ENCODE measurements at places on chromosomes 5 and 9.

DNA sequence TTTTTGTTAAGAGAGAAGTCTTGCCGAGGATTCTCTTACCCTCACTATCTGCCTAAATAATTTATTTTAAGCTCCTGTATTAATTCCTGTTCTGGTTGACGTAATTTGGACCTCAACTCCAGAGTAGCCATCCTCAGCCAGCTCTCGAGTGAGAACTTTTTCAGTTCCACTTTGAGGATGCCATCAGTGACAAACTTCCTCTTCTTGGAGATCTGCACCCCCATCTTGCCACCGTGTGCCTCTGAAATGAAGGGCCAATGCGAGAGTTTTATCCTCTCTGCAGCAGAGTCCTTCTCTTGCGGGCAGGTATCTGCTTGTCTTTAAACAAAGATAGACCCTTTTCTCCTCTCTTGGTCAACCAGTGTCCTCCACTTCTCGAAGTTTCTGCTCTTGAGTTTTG, 19.5 kb upstream of the TMEM174 start:
- no peak for DNase-seq

DNA sequence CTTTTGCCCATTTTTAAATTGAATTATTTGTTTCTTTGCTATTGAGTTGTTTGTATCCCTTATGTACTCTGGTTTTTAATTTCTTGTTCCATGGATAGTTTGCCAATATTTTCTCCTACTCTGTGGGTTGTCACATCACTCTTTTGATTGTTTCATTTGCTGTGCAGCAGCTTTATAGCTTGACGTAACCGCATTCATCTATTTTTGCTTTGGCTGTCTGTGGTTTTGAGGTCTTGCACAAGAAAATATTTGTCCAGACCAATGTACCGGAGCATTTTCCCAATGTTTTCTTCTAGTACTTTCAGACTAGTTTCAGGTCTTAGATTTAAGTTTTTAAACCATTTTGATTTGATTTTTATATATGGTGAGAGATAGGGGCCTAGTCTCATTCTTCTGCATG, 36.2 kb upstream of the ZNF366 start:
- no peak for DNase-seq

DNA sequence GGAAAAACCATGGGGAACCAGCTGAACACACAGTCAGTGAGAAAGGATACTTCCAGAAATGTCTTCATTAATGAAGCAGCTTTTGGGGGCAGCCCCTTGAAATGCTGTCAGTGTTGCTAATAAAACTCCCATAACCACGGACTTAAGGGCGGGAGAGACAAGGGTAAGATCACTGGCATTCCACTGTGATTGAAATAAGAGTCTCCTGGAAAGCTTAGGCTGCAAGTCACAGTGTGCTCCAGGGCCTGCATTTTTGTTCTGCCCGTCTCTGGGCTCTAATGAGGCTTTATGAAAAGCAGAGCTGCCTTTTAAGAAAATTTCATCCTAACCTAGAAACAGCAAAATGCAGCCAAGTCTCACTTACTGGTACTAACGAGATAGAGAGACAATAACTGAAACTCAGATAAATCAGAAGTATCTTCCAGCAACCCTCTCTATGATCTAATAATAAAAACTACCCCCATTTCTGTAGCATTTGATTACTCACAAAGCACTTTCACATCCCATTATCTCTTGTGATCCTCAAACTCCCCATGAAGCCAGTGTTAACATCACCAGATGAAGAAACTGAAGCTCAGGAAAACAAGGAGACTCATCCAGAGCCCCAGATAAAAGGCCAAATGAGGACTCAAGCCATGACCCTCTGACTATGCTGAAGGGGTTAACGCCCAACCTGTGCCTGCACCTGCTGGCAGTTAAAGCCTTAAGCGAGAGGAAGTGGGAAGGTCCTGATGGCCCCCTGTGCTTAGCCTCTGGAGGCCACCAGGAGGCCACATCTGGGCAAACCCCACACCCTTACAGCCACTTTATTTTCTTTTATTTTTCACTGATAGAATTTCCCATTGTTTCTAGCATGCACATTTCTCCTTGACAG, 37.5 kb downstream of the SPOCK1 start:
- DNase-seq: no peak

- no peak for DNase-seq
Measured at GRCh38 chr9:95171001-95171400, 146.5 kb downstream of the FANCC start.

GRCh38 chr9:131529597-131530545, 1.2 kb downstream of the UCK1 start:
- no peak for DNase-seq

GRCh38 chr5:95770830-95771708, 39.9 kb downstream of the RHOBTB3 start:
- no peak for DNase-seq

DNA sequence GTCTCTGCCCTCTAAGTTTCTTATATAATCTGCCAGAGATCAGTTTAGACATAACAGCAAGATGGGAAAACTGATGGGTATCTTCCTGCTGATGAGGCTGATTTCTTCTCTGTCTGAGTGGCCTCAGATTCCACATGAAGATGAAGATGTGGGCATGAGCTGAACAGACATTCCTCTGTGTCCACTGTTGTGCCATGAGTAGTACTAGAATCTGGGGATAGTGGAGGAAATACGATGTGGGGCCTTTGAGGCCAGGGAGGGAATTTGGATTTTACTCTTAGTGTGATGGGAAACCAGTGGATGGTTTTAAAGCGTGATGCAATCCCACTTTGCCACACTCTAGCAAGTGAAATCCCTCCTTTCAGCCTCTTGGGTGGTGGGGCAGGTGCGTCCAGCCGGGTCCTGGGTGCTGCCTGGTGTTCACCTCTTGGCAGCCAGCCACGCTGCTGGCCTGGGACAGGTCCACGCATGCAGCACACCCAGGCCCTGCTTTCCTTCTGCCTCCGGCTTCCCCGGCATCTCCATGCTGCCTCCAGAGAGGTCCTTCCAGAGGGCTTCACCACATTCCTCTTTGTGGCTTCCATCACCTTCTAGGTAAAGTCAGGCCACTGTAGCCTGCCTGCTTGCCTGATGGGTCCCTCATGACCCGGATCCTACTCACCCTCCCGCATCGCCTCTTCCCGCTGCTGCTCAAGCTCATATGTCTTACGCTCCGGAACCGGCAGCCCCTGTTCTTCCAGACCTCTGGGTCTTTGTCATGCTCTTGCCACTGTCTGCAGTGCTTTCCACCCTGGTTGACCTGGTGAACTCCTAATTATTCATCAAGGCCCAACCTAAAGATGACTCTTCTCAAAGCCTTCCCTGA, 28.1 kb upstream of the SH3PXD2B start:
- no peak for DNase-seq

GRCh38 chr9:8096091-8096490, 296.5 kb upstream of the DMAC1 start:
- no peak for DNase-seq

- no peak for DNase-seq
Measured at GRCh38 chr5:77628840-77629508, 9.5 kb downstream of the OTP start.

GRCh38 chr5:119878712-119879111, 249.4 kb downstream of the FAM170A start:
- no peak for DNase-seq

DNA sequence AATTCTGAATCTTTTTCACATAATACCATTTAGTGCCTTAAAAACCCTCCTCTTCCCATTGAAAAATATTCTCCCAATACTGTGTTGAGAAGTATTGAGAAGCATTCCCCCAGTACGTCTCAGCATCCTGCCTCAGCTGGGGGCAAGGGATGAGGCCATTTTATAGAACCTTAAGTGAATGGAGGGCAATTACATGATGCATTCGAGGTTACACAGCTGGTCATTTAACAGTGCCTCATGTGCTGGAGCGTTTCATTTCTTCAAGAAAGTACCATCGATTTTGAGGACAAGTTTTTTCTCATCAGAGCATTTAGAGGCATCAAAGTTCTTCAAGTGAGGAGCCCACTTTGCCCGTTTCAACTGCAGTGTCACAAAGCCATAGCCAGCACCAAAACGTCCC, 135.6 kb downstream of the DOCK2 start:
- no peak for DNase-seq

- no peak for DNase-seq
Measured at GRCh38 chr9:78954286-78954685, 617.5 kb upstream of the TLE4 start.

DNA sequence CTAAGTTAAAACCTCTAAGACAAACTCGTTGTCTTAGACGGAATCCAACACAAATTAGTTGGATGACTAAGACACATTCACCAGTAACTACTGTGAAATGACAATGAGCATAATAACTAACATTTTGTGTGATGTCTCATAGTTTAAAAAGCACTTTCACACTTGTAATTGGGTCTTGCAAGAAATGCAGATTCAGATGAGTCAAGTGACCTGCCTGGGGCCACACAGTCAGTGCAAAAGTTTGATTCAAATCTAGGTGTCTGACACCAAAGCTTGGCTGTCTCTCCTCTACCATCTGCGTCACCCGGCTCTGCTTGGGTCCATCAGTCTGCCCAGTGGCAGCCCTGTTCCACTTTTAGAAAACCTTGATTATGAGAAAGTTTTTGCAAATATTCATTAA, 143.7 kb downstream of the TTLL11 start:
- no peak for DNase-seq

GRCh38 chr9:109441296-109441695, 56.8 kb downstream of the PTPN3 start:
- DNase-seq: no peak

- DNase-seq: no peak
Measured at GRCh38 chr5:54221135-54221534, 89.2 kb downstream of the ARL15 start.

- DNase-seq: no peak
Measured at GRCh38 chr9:126643945-126644527, 30.3 kb downstream of the LMX1B start.

DNA sequence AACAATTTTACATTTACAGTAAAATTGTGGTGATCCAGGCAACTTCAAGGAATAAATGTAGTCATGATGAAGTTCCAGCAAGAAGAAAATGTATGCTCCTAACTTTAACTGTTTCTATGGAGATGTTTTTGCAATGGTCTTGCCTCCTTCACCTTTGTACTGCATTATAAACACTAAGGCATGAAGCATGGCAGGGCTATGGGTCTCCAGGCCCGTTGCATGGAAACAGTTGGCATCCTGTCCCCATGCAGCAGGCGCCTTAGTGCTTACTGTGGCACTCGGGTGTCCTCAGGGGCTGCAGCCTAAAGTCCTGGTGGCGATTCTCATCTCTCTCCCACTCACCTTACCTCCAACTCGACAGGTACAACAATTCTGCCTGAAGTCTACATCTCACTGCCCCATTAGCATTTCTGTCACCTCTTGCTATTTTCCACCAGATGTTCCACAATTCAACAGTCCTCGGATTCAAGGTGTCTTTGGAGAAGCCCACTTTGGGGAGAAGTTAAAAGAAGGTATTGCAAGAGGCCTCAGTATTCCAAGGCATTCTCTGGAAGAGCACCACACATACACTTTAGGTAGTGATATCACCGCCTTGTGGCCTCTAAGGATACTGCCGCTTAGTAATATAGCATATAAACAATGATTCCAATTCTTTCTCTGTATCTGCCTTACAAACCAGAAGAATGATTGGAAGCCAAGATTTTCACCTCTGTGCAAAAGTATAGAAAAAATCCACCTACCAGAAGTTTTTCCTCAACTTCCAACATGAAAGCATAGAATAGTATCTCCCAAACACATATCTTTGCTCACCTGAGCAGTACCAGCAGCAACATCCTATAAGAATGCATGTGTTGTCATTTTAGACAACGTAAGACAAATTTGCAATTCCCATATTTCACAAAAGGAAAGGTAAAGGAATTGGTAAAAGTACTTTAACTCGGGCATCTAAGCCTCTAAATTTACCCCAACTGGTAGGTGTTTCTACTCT, 5.1 kb downstream of the LIFR start:
- no peak for DNase-seq

DNA sequence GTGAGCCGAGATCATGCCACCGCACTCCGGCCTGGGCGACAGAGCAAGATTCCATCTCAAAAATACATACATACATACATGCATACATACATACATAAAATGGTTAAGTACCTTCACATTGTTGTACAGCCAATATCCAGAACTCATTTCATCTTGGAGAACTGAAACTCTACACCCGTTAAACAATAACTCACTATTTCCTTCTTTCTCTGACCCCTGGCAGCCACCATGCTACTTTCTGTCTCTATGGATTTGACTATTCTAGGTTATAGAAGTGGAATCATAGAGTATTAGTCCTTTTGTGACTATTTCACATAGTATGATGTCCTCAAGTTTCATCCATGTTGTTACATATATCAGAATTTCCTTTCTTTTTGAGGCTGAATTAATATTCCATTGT, 9.6 kb upstream of the KIF27 start:
- no peak for DNase-seq

DNA sequence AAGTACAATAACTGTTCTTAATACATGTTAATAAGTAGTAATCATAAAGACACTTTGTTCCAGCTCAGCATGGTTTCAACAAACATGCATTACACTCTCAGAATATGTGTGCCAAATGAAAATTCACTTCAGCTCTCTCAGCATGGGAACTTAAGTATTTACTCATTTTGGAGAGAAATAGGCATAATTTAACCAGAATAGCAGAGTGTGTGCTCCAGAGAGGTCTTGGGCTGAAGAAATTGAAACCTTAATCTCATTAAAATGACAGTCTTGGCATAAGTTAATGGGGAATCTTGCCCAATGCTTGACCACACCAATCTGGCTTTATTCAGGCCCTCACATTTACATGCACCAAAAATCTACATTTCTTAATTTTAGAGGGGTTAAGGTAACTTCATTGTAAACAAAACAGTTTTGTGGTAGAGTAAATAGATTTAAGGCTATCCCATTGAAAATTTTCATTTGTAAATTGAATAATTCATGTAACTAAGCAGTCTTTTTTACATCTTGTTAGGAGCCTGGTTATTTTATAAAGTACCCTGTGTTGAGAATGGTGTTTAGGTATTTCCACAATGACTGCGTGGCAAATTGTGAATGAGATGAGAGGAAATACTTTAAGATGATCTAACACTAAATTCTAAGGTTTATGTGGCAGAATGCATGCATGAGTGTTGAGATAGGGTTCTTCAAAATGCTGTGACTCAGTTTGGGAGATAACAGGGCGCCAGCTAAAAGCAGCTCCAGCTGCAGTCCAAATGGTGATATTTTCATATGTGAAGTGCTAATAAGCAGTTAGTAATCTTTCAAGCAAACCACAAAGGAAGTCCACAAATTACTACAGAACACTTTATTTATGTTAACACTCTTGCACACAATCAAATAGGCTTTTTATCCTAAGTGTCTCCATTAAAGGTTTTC, 11.3 kb upstream of the LOX start:
- no peak for DNase-seq

DNA sequence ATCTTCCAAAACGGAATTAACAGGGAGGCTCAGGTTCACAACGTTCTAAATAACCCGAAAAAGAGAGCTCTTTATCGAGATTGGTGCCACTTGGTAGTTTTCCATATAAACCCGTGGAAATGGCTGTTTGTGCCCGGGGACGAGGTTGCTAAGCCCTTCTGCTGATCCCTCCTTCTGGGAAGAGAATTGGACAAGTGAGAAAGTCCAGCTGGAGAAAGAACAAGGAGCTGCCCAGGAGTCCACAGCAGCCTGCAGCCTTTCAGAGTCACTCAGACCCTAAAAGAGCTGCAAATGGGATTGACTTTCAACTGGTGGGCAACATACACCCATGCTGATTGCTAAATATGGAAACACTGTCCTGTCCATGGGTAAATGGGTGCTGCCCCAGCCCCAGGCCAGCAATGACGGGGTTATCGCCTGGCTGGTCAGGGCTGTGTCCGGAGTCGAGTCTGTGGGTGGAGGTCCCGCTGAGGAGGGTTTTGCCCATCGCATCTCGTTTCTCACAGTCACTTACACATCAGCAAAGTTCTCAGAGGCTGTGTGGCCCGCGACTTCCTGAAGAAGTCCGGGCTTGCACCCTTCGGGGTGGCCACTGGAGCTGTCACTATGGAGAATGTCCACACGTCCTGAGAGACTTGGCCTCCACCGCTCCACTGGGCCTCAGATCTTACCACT, 40.7 kb upstream of the HSD17B3 start:
- DNase-seq: no peak

All from stimulated activated CD8-positive, alpha-beta memory T cell treated with anti-CD3 and anti-CD28 coated beads, Interleukin-4, amount 100 ng/mL, for 1 hour (primary cell).